ENCODE measurements at places on chromosomes 6 and 20.

- DNase-seq = no peak
Observed at GRCh38 chr20:4325548-4326187, 310.3 kb upstream of the RNF24 start.

DNA sequence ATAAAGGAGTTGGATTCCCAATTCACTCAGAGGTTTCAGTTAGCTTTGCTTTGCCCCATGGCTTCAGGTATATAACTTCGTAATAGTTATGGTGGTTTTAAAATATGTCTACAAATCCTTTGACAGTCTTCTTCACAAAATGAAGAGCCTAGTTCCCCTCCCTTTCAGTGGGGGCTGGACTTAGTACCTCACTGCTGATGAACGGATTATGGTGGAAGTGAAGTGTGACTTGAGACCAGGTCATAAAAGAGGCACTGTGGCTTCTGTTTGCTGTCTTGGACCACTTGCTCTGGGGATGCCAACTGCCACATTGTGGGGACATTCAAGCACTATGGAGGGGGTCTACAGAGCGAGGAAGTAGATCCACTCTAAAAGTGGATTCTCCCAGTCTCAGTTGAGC is 47.5 kb upstream of the NUP153 start:
- DNase-seq = no peak

GRCh38 chr6:25458485-25458884 is 179.3 kb downstream of the CARMIL1 start:
- no peak for DNase-seq

- no peak for DNase-seq
Observed at GRCh38 chr6:105898286-105898685, 187.8 kb upstream of the PRDM1 start.

GRCh38 chr20:36128463-36129159 is 25.9 kb upstream of the EPB41L1 start:
- DNase-seq = no peak
